Coronary artery (tissue), 2 donors: ENCODE measurements at places on chromosomes 12 and 14.

GRCh38 chr14:53331247-53331646 is 178.1 kb upstream of the DDHD1 start:
- no peak for DNase-seq

DNA sequence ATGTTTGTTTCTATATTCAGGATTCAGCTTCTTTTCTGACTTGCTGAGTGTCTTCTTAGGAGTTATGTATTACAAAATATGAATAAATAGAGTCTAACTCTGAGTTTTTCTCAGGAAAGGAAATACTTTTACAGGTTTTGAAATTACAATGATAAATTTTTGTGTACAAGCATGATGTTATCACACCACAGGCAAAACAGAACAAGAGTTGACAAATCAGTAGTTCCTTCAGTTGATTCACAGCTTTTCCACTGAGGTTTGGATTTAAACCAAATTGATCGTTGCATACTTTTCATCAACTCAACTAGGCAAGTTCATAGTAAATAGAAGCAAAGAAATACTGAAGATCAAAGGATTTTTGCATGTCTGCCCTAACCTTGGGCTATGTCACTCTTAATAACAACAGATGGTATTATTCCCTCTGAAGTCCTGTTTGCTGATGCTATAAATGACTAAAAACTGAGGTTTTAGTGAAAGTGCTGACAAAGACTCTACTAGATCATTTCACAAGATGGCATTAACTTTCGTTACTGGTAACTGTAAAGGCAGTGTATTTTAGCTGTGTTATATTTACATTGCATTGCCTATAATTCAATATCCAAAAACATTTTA is 520.2 kb downstream of the FLRT2 start:
- no peak for DNase-seq

DNA sequence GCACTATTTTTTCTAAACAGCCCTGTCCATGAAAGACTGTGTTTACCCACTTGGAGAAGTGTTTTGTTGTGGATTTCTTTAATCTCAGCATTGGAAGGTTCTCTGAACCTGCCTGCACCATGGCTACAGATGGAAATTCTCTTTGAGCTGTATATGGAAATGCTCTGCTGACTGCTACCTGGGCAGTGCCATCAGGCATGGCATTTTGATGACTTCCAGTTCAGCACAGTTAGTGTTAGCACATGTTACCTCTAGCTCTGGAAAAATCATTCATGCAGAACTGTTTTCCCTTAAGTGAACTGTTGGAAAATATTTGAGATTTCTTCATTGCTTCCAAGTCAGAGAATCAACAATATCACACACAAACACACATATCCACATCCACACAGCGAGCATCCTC is 52.6 kb upstream of the RIC8B start:
- no peak for DNase-seq

DNA sequence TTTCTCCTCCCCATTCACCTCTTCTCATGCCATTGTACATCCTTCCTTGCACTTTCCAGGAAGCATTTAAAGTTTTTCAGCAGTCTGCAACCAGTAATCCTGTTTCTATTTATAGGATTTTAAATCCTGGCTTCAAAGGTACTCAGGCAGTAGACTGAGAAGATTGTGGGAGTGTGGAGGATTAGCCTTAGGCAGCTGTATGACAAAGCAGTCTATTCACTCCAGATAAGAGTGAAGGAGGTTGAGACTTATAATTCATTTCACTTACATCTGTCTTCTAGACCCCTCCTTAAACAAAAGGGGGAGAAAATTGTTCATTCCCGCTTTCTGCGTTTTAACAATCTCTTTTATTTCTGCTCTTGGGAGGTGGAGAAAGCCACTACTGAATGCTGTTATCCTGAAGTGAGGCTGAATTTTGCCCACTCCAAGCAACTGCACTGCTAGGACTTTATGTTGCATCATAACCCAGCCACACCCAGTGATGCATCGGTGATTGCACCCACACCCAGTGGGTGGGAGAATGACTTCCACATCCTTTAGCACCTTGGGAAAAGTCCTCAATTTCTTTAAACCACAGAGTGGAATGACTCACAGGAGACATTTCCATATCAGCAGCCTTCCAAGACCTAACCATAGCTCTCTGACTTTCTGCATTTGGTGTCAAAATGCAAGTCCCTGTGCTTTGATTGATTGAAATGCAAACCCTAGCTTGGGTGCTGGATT is 382.5 kb upstream of the ATP2B1 start:
- no peak for DNase-seq

- DNase-seq: no peak
Measured at GRCh38 chr14:70538087-70538486, 3.3 kb upstream of the ADAM20 start.

- no peak for DNase-seq
Measured at GRCh38 chr12:124663771-124664366, 96.5 kb upstream of the NCOR2 start.

GRCh38 chr14:91197631-91198030 is 46.9 kb downstream of the GPR68 start:
- DNase-seq: no peak

GRCh38 chr12:79162948-79163347 is 298.4 kb downstream of the SYT1 start:
- no peak for DNase-seq

DNA sequence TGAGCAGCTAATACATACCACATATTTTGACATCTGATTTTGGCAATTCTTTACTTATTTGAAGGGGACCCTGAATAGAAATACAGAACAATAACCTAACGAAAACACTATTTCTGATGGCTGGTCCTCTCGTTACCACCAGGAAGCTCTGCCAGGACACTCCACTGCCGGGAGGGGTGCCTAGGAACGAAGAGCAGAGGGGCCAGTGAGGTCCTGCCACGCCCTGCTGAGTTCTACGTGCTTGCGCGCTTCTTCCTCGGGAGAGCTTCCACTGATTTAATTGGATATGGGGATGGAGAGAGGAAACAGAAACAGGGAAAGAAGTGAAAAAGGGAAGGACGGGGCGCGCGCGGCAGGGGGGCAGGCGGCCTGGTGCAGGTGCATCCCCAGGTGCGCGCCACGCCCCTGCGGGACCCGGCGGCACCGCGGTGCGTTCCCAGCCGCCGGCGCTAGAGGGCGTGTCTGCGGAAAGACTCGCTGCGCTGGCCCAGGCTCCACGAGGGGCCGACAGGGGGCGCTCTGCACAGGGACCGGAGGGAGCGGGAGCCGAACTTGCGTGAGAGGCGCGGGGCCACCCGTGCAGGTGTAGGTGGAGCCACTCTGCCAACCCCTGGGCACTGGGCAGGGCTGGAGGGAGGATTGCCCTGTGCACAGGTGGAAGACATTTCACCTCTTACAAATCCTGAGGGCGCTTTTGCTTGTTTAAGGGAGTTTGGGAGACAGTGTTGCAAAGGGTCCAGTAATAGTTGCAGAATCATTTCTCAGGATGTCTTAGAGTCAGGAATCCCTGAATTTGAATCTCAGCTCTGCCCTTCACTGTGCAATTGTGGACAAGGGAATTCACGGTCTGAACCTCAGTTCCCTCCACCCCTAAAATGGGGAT is 986.3 kb upstream of the TMEM132C start:
- no peak for DNase-seq

DNA sequence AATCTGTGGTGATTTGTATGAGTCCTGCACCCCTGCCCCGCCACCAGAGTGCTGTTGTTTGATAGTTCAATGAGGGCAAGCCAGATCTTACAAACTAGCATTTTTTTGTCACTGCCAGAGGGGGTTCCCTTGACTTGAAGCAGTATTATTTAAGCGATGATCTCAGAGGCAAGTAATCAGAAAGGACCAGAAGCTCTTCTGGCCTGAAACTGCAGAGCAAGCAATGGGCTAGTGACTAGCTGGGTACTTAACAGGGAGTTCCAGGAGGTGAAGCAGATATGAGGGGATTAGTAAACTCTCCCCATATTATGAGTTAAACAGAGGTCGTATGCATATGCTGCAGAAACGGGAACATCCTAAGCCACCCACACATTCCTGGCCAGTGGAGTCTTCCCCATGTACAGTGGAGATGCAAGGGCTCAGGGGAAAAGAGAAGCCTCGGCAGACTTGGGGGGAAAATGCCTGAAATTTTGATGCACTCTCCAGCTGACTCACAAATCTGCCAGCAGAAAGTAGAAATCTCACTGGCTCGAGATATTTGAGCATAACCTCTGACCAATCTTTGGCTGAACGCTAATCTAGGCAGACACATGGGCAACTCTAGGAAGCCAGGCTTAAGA is 8.3 kb upstream of the CRACR2A start:
- DNase-seq: no peak

- DNase-seq: peak; percentile 84
Measured at GRCh38 chr12:54431911-54432814, 13.1 kb upstream of the ITGA5 start.

DNA sequence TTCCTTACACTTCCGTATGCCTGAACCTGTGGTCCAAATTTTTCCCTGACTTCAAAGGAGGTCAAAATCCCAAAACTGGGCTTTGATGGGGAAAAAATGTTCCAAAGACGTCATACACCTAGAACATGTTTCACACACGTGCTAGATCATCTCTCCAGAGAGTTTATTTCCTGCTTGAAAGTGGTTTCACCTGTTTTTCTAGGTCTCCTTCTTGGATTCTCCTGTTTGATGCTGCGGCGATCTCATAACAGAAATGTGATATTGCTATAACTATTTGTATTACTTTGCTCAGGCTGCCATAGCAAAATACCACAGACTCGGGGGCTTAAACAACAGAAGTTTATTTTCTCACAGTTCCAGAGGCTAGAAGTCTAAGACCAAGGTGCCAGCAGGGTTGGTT is 19.7 kb upstream of the TMCC3 start:
- no peak for DNase-seq

DNA sequence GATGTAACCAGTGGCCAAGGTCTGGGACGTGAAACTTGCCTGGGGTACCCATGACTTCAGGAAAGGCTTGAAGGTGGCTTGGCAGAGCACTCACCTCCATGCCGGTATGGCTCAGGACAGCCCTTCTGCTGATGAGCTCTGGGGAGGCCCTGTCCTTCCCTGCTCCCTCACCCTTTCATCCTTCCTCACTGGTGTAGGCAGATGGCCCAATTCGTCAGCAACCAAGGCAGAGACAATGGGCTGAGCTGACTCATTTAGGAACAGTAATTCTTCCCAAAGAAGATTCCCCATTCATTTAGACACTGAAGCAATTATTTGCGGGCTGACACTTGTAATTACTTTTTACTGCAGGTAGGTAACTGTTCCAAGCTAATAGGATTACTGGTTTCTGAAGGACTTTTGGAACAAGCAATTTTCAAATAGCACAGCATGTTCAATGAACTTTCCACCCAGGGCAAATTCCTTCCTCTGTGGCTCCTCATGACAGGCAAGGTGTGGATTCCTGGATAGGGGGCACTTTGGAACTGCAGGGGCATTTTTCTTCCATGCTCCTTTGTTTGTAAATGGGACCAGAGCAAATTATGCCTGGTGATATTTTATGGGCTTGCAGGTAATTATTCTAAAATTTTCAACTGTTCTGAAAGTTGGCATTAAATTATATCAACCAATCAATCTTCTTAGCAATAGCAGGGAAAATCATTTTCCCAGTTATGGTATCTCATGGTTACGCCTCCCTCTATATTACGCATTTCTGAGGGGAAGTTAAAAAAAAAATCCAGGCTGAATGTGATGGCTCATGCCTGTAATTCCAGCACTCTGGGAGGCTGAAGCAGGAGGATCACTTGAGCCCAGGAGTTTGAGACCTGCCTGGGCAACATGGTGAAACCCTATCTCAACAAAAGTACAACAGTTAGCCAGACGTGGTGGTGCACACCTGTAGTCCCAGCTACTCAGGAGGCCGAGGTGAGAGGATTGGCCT is 24.1 kb upstream of the NRDE2 start:
- no peak for DNase-seq

DNA sequence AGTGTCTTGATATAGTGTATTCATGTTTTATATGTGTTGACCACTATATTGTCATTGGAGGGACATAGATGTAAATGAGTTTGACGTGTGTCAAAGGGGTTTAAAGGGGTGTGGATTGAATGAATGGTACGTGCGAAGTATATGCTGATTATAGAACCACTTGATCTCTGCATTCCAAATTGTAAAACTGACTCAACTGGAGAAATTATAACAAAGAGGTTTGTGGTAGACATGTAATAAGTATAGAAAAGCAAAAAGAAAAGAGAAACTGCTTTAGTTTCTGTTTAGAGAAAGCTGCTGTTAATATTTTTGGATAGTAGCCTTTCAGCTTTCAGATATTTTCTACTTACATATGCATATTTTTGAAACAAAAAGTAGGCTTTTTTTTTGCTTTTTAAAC is 8.9 kb upstream of the MYRFL start:
- no peak for DNase-seq

DNA sequence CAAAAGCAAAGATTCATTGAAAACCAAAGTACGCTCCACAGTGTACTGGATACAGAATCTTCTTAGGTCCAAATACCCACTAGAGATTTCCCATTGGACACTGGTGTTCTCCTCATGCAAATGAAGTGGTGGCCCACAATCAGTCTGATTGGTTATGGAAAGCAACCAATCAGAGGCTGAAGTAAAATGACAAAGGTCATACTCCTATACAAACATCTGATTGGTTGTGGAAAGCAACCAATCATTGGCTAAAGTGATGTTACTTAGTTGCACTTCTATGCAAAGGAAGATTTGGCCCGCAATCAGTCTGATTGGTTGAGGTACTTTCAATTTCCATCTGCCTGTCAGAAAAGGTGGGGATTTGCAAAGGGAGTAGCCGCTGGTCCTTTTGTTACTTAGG is 1.3 kb upstream of the WASHC3 start:
- no peak for DNase-seq

DNA sequence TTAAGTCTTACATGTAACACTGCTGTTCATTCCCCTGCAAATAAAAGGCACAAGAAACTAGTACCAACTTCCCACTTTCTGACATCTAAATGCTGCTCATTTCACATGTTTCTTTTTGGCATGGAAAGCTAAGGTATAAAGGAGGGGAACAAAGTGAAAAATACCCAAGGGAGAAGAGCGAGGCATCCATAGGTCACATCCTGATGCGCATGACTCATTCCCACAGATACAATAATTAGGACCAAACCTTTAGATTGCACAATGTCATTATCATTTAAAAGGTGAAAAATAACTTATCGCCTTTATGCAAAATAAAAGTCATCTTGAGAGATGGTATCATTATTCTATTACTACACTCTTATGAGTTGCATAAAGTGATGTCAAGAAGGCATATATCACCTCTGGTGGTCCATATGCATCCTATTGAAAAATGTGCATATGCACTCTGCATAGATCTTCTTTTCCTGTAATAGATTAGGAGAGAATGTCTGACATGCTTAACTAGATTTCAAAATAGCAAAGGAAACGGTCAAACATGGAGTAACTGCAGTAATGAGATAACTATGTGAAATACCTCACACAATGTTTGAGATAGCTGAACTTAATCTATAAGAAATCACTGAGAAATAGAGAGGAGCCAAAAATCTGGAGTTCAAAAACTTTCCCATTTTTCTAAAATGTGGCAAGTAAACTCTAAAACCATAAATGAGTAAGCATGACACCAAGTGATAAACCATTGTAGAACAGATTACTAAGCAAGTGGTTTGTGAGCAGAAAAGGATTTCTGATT is 382.5 kb upstream of the TMTC1 start:
- DNase-seq: no peak

- DNase-seq: no peak
Measured at GRCh38 chr14:65211341-65211987, 109.1 kb upstream of the MAX start.
